ENCODE measurements at places on chromosomes 3 and 15.

DNA sequence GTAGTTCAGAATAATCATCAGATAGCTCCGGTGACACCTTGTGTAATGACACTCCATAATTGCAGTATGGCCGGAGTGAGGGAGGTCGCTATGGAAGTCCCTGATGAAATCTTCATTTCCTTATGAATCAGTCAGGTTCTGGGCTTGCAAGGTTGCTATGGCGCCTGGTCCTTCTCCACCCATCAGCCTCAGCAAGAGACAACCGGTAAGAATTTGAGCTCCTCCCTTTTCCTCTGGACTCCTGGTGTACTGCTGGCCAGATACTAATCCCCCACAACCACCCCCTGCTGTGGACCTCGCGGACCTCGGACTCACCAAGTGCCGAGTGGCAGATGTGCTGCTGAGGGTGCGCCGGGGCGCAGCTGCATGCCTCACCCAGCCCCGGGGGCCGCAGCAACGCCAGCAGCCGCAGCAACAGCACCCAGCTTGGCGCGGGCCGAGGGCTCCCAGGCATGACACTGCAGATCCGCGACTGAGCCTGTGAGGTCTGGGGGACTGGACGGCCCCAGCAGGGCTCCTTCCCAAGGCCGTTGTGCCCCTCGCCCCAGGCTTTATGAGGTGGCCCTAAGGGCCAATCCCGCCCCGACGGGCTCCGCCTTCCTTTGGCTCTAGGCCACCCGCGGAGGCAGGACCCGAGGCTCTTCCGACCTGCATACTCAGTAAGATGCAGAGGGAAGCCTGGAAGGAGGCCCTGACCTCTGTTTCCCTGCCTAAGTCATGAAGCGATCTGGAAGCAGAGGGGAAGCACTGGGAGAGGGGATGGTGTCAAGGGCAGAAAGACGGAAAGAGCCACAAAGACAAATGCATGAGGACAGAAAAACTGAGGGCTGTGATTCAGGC lies at the start of gene TIMP4:
TIMP4 (minus strand) TSS at position 526 of the 840 bp plus-strand sequence; CDS start at position 454, 72 bp downstream.
- DNase-seq = no peak

GRCh38 chr15:45714590-45715488 lies 80.0 kb downstream of the SQOR start:
- DNase-seq = peak; percentile 11

GRCh38 chr15:42533246-42533645 lies 15.3 kb downstream of the LRRC57 start:
- DNase-seq = no peak

GRCh38 chr3:71725271-71725991 lies at the start of gene EIF4E3:
EIF4E3 (minus strand) TSS chr3:71725402; CDS start chr3:71725367, 35 bp downstream.
- DNase-seq = peak; percentile 31

DNA sequence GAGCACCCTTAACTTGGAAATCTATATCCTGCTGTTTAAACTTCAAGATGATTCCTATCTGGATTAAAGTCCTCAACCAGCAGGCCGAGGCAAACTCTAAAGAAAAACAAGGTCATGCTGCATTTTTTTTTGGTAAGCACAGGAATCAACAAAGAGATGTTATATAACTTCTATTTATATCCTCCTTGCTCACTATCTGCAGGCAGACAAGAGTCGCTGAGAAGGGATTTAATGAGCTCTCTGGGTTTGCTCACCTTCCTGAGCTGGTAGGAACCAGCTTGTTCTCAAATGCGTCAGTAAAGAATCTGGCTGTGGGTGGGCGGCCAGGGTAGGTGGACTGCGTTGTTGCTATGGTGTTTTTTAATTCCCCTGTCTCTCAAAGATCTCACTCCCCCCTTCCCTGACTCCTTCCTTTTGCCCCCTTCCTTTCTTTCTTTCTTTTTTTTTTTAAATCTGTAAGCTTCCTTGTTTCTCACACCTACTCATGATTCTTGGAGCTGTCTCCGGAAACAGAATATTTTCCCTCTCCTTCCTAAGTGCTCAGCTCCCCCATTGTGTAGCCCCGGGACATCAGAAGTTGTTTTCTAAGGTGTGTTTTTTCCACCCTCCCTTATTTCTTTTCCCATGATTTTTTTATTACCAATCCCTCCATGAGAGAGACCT lies 228.8 kb upstream of the BHLHE40 start:
- DNase-seq = no peak

- no peak for DNase-seq
These were observed 2.2 kb upstream of the C15orf39 start for GRCh38 chr15:75199357-75199940.

DNA sequence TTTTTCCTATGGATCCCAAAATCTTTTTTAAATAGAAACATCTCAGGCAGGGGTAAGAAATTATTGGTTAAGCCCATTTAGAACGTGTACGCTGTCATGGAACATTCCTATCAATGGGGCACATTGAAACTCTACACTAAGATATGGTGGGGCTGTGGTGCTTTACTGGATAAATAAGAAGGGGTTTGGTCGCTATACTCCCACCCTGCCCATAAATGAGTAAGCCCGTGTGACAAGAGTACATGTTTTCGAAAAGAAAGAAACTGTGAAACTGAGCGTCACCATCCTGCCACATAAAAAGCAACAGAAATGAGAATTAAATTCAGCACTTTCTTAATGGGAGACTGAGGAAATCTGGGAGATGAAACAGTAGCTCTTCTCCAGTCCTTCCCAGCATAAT lies 929.7 kb upstream of the CFAP20DC start:
- DNase-seq = no peak

- no peak for DNase-seq
These were observed 35.7 kb downstream of the NBEAL2 start for GRCh38 chr3:47015151-47015550.

DNA sequence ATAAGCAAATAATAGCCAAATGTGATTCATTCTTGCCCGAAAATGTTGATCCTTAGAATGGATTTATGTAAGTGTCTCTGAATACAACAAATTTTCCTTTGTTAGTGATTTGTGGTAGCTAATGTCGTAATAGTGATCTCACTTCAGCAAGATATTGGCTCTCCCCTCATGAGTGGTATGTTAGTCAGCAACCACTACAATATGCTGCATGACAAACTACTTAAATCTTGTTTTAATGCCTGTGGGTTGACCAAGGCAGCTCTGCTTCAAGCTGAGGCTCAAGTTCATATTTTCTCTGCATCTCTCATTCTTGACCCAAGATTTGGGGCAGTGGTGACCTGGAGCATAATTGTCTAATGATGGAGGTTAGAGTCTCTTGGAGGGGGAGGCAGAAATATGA lies 49.8 kb upstream of the GALNT15 start:
- no peak for DNase-seq

- DNase-seq = no peak
These were observed 12.4 kb upstream of the IREB2 start for GRCh38 chr15:78425643-78426042.

DNA sequence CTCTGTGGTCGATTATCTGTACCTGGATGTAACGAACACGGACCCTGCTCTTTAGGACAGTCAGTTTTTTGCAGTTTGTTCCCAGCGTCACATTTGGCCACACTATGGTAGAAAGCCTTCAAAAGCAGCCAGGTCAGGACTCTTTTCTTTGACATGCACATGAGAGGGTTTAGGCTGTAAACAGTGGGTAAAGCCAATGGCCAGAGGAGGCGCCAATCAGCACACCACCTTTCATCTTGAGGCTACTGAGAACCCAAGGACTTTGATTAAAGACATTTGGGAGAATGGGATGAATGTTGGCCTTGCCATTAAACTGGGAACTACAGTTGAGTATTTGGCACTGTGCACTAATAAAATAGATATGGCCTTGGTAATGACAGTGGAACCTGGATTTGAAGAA lies 225.9 kb downstream of the OXSM start:
- no peak for DNase-seq

DNA sequence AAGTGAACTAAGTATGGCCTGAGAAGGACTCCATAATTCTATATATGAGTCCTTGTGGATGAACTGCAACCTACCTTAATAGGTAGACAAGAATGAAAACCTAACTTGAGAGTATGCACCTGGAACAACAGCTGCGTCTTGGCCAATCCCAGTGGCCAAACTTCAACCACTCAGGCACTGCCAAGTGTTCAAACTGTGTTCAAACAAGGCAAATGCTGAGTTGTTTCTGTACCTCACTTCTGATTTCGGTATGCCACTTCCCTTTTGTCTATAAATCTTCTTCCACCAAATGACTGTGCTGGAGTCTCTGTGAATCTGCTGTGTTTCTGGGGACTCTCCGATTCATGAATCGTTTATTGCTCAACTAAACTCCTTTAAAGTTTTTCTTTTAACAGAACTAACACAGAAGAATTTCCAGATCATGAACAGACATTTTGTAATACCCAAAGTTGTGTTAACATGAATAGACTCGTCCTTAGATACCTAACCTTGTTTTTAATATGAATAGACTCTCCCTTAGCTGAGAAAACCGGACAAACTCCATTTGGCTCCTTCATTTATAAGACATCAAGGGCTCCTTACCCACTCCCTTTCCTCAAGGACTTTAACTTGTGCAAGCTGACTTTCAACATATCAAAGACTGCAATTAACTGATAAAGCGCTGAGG lies 4.1 kb downstream of the ZNF717 start:
- DNase-seq = no peak

GRCh38 chr3:185929192-185930151 lies 8.3 kb downstream of the TRA2B start:
- DNase-seq = no peak

- no peak for DNase-seq
These were observed 86.1 kb downstream of the ADAMTS17 start for GRCh38 chr15:100255644-100256043.

DNA sequence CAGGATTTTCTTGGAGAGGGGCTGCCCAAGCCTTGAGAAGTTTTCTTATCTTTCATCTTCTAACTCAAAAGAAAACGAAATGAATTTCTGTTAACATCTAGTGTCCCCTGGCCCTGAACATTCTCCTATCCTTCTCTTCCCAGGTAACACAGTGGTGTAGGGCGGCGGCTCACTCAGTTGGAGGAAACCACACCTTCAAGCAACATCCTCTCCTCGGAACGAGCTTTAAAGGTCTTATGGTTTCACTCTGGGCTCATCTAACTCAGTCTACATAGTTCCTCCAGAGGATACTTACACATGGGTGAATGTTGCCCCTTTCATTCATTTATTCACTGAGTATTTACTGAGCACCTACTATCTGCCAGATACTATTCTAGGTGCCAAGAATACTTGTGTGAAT lies 31.0 kb upstream of the KLHL6 start:
- DNase-seq = no peak

DNA sequence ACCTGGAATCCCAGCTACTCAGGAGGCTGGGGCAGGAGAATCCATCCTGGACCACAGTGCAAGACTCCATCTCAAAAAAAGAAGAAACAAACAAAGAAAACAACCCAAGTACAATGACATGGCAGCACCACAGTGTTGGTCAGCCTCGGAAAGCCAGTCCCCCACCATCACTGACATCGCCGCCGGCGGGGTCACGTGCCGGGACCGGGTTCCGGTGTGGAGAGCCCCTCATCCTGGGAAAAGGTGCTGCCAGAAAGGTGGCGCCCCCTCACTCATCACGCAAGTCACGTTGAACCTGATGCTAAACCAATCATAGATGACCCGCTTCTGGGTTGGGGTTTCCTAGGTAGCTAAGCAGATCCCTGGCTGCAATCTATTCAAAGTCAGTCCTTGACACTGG lies 17.8 kb downstream of the QRICH1 start:
- DNase-seq = no peak

DNA sequence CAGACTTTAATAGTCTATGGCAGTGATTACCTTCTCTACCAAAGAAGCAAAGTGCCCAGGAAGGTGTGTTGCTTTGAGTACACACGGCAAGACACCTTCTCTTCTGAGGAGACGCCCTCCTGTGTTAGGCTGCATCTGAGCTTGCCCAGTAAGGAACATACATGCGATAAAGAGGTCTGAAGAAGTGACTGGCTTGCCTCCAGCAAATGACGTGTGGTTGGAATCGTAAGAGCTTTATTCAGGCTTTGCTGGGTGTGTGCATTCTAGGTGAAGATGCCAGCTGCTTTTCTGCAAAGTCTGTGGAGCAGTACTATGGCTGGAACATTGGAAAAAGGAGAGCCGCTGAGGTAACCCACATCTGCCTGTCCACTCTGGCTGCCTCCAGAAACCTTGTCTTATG lies 22.4 kb downstream of the MAP6D1 start:
- no peak for DNase-seq

GRCh38 chr3:141440942-141441341 lies 45.9 kb upstream of the RASA2 start:
- no peak for DNase-seq

DNA sequence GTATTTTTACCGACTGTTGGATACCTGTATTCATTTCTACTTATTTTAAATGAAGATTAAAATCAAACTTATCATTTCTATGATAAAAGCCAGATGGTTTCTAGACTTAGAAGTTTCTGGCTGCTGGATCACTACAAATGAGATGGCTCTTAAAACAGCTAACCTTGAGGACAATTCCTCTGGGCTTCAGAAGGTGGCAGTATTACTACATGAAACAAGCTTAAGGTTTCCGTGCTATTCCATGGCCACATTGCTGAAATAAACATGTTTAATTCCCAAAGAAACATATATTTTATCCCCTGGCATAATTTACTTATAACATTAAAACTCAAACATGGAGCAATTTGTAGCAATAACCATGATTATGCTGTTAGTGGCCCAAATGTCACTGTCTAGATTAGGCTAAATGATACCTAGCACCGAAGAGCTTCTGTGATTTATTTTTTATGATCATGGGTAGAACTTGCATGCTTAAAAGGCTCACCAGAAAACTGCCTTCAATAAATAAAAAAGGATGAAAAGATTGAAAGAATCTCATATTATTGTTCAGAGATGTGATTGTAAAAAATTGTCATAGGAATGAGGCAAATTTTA lies 204.0 kb upstream of the NANOGP8 start:
- DNase-seq = no peak

DNA sequence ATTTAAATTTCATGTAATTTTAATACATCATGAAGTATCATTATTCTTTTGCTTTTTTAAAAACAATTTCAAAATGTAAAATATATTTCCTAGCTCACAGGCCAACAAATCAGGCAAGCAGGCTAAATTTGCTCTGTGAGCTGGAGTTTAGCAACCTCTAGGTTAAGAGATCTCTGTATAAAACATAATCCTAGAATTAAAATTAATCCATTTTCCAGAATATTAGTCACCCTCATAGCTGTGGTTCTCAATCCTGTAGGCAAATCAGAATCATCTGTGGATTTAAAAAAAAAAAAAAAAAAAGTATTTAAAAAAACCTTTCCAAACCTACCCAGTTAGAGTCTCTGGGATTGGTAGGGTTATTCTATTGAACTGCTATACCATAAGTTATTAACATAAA lies 209.7 kb downstream of the MINAR1 start:
- no peak for DNase-seq

GRCh38 chr3:189975391-189975990 lies 145.2 kb downstream of the P3H2 start:
- no peak for DNase-seq
